ENCODE measurements at places on chromosomes 4 and X. TPM values are rescaled to one million over a fixed set of nuclear protein-coding genes. Genes with fewer than 3 reads are reported as not detected.
A peak's percentile ranks its signal among the peaks of the same experiment; 100 is the strongest.

DNA sequence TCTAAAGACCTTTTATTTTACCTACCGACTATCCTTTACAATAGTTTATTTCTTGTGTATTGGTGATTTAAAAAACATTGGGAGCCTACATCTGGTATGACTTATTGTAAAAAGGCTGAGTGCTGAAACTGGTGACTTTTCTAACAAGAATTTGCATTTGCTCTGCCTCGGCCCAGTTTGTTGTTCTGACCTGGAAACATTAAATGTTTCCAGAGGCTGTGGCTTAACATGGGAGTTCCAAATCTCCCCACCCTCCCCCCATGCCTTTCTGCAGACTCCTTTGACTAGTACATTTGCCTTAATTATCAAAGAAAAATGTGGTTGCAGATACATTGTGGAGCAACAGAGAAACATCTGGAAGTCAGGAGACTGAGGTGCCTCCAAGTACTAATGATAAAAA is 39.8 kb downstream of the SPCS3 start:
- DNase-seq = no peak

- no peak for DNase-seq
These were observed 172.2 kb downstream of the PPARGC1A start for GRCh38 chr4:23717528-23718248.

DNA sequence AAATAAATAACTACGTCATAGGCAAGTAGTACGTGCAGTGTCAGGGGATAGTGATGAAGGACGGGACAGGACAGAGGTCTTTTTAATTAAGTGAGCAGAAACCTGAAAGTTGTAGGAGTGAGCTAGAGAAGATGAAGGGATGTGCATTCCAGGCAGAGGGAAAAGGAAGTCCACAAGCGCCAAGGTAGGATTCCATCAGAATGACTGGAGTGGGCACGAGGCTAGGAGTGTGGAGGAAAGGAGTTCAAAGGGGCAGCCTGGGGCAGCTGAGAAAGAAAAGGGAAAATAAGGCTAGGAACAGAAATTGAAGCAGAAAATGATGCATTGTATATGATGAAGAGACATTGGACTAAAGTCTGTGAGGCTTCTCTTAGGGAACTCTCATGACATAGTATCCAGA is 192.2 kb upstream of the TLL1 start:
- DNase-seq = no peak

DNA sequence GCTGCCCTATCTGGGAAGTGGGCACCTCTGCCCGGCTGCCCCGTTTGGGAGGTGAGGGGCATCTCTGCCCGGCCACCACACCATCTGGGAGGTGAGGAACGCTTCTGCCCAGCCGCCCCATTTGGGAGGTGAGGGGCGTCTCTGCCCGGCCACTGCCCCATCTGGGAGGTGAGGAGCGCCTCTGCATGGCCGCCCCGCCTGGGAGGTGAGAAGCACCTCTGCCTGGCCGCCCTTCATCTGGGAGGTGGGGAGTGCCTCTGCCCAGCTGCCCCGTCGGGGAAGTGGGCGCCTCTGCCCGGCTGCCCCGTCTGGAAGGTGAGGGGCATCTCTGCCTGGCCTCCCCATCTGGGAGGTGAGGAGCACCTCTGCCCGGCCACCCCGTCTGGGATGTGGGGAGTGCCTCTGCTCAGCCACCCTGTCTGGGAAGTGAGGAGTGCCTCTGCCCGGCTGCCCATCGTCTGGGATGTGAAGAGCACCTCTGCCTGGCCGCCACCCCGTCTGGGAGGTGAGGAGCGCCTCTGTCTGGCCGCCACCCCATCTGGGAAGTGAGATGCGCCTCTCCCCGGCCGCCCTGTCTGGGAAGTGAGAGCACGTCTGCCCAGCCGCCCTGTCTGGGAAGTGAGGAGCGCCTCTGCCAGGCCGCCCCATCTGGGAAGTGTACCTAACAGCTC is 9.8 kb downstream of the PABPC1L2A start:
- DNase-seq = no peak

- no peak for DNase-seq
These were observed 231.8 kb upstream of the AGA start for GRCh38 chr4:177673985-177674489.

- no peak for DNase-seq
These were observed 601 bp upstream of the FGFBP2 start for GRCh38 chr4:15963576-15963975.

DNA sequence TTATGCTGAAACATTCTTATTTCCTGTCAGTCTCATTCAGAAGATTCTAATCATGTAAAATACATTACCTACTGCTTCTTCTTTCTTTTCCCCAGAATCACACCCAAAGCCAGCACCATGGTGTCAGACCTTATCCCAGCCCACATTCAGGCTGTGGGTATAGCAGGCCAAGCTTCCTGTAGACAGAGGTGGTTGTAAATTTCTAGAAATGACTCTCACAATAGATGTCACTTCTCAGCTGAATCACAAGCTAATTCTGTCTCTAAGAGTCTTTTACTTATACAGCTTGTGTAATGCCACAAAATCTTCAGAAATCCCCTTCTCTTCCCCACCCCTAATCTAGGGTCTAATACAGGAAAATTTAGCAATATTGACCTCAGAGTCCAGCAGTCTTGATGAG is 239.6 kb downstream of the PARM1 start:
- DNase-seq = no peak

GRCh38 chr4:153788413-153789276 is at the start of gene SFRP2:
SFRP2 (minus strand) TSS chr4:153789083; CDS start chr4:153788835, 248 bp downstream.
- peak; percentile 51 for DNase-seq

DNA sequence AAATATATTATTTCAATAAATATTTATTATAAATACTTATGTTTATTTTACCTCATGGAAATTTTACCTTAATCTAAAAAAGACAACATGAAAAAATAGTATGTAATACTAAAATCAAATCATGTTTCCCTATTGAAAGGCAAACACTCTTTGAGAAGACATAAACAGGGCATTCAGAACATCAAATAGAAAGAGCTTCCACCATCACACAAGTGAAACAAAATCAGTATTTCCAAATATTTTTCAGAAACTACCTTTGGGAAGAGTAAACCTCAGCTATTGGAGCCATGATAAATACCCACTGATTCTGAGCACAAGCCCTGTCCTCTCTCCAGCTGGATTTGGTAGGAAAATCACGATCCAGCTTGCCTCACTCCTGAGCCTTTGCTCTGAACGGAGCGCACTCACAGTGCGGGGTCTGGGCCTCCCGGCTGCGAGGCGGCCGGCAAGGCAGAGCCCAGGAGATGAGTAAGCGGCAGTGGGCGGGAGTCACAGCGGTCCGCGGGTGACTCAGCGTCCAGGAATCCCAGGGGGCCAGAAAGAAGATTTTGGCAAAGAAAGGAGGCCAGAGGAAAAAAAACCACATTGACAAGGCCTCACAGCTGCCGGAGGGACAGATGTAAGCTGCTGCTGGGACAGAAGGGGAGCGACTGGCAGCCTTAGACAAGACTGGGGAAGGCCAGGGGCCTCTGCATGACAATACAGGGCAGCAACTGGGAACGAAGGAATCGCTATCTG is 14.7 kb upstream of the ANXA5 start:
- peak; percentile 91 for DNase-seq

DNA sequence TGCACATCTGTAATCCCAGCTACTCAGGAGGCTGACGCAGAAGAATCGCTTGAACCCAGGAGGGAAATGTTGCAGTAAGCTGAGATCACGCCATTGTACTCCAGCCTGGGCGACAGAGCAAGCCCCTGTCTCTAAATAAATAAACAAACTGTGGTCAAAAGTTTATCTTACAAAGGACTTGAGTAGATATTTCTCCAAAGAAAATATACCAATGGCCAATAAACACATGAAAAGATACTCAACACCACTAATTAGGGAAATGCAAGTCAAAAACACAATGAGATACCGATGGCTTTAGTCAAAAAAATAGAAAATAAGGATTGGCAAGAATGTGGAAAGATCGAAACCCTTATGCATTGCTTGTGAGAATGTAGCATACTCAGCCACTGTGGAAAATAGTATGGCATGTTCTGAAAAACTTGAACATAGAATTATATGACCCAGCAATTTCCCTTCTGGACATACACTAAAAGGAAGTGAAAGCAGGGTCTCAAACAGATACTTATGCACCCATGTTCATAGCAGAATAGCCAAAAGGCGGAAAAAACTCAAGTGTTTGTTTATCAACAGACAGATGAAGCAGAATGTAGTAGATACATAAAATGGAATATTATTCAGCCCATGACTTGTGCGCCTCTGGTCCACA is 2.0 kb upstream of the CFAP97 start:
- DNase-seq = no peak

PLP1 gene
- total RNA-seq = 1.7 TPM

NOX1 gene
- not detected for total RNA-seq

CT47A1 gene
- not detected for total RNA-seq

OTUD6A gene
- total RNA-seq = not detected

SLC16A2 gene
- 6.3 TPM for total RNA-seq

GAB3 gene
- 1.5 TPM for total RNA-seq

PLK4 gene
- 0.42 TPM for total RNA-seq

MFAP3L gene
- 20.1 TPM for total RNA-seq

SLC26A1 gene
- total RNA-seq = 0.12 TPM
